T-helper 9 cell (primary cell): ENCODE measurements at places on chromosomes 12 and 14.
A peak's percentile ranks its signal among the peaks of the same experiment; 100 is the strongest.

GRCh38 chr12:1496162-1496900, 98.0 kb downstream of the FBXL14 start:
- DNase-seq, result no peak

DNA sequence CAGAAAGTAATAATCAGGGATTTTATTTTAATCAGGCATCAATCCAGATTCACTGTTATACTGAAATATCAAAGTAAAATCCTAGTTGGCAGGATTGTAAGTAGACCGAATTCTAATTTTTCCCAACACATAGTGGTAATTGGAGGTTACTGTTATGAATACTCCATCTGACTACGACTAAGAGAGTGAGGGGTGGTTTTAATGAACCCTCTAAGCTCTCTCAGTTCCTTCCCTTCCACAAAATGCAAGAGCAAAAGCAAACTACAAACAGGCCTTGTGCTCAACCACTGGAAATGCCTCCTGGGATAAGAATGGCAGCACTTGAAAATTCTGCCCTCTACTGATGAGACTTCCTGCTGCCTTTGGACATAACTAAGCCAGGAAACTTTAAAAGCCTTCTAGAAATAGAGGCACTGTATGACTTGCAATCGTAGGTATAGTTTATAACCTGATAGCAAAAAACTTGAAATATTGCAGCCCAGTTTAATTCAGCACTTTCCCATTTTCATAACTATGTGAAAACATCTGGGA, 184.8 kb downstream of the SLC16A7 start:
- DNase-seq, result no peak

DNA sequence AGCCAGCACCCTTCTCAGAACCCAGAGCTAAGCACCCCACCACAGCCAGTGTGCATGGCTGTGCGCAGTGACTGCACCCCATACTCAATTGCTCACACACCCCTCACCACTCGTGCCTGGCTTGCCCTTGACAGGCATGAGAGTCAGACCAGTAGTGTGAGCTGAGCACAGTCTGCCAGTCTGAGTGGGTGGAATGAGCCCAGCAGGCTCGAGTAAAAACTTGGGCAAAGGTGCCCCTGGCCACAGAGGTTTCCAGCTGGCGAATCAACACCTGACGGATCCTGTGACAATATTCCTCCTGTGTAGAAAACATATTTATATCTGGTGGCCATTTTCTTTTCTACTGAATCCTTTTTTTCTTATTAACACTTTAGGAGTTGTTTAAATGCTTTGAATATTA, 202.5 kb downstream of the TMEM117 start:
- DNase-seq, result no peak

DNA sequence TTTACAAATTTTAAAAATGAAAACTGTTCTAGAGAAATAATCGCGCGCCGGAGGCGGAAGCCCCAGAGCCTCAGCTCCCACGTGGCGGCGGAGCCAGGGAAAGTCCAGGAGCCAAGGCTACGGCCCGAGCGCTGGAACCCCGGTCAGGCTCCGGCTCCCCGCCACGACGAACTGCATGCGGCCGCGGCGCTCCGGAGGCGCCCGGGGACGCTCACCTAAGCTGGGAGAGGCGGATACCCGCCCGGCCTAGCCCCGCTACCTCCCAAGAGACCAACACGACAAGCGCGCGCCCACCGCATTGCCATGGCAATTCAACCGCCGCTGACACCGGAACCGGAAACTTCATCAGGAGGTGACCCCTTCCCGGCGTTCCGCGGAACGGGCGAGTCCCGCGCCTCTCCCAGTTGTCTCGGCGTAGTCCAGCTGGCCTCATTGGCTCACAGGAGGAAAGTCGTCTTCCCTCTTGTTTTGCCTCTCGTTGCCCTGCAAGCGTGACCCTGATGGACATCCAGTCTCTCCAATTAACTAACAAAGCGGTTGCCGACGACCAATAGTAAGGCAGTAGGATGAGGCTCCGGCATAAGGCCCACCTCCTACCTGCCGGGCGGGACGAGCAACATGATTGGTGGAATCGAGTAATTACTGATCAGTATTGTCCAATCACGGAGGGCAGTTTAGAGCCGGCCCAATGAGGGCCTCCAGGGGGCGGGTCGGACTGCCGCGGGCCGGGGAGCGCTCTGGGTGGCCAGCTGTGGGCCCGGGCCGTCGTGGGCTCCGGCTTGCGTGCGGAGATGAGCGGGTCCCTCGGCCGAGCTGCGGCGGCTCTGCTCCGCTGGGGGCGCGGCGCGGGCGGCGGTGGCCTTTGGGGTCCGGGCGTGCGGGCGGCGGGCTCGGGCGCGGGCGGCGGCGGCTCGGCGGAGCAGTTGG, at the start of gene GLRX5:
Gene GLRX5 (plus strand): TSS at position 752 of the 927 bp plus-strand sequence. CDS start 40 bp downstream, at position 792.
- peak; percentile 95 for DNase-seq

GRCh38 chr12:67504026-67504425, 144.5 kb upstream of the DYRK2 start:
- no peak for DNase-seq

GRCh38 chr12:42982828-42983227, 393.3 kb upstream of the PRICKLE1 start:
- DNase-seq, result no peak
